ENCODE measurements at places on chromosomes 2 and 18. TPM values are rescaled to one million over a fixed set of nuclear protein-coding genes. Genes with fewer than 3 reads are reported as not detected.

DNA sequence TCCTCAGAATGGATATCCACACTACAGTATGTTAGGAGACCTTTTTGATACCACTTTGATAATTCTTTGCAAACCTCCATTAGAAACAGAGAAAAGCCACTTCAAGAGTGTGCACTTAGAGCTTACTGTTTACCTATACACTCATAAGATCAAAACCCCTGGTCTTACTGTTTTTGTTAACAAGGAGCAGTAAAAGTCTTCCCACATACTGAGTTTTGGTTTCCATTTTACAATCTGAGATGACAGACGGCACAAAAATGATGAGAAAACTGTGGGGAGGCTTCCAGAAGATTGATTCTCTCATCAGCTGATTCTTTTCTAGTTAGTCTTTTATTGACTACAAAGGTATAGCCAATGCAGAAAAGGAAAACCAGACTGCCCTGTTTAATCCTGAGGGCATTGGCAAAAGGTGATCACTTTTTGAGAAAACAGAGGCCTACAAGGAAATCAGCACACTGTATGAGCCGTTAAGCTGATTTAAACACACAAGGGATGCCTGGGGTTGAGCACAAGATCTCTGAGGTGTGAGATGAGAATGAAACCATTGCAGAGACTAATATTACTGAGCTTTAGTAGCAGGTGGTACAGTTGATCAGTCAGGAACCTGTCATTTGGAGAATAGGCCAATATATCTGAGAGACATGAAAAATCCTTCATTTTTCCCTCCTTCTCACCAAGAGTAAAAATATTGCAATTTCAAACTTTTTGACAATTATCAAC is 368.6 kb downstream of the GRB14 start:
- no peak for DNase-seq

- no peak for DNase-seq
Measured at GRCh38 chr2:98350411-98350810, 4.2 kb downstream of the CNGA3 start.

- no peak for DNase-seq
Measured at GRCh38 chr2:99802734-99803133, 312.9 kb upstream of the REV1 start.

DNA sequence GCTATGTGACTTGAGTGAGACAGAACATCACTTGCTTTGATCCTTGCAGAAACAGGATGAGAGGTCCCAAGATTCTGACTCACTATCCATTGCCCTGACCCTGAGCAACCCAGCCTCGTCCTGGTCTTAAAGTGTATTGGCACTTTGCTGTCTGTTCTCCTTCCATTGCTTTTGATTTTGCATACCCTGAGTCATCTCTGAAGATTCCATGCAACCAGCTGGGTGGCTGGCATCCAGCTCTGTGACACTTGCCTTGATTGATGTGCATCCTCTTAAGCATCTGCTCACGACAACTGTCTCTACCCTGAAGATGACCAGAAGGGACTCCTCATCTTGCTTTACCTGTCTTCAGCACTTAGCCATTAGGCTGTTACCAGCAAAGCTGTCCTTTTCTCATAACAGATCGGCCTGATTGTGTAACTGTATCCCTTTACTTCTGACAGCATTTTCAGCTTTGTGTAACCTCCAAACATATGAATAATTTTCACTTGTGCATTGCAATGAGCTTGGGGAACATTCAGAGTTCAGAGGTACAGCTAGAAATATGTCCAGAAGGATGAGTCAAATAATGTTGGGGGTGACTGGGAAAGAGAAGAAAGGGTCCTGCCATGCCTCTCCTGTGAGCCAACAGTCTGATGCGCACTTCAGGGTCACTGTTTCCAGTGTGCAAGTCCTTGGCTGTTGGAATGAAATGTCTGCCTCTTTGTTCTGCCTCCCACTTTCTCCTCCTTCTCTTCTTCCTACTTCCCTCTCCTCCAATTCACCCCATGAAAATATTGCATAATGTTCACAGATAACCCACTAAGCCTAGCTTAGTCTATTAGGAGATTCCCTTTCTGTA is 249.7 kb upstream of the OSR1 start:
- DNase-seq = no peak

GRCh38 chr2:88005776-88006175 is 10.6 kb downstream of the RNU2-63P start:
- DNase-seq = no peak

- DNase-seq = no peak
Measured at GRCh38 chr2:85653996-85654395, 14.0 kb downstream of the SFTPB start.

DNA sequence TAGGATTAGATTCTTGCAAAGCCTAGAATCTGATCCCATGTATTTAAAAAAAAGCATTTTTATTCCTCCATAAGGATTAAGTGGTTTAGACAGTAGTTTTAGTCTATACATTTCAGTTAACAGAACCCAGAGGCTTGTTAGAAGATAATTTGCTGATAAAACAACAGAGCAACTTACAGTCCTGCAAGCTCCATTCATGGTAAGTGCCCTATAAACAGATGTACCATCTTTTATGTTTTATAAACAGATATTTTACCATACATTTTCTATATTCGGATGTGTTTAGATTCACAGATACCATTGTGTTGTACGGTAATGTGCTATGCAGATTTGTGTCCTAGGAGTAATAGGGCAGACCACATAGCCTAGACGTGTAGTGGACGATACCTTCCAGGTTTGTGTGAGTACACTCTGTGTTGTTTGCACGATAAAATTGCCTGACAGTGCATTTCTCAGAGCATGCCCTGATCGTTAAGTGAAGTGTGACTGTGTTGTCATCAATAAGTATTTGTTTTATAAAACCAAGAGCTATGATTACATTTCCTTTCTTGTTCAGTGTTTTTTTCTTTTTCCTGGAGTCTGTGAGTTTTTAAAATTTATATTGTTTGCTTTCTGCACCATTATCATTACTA is 54.2 kb downstream of the CERS6 start:
- no peak for DNase-seq

GRCh38 chr2:29066271-29066860 is 8.0 kb downstream of the PCARE start:
- no peak for DNase-seq

- DNase-seq = no peak
Measured at GRCh38 chr2:26095758-26096157, 61.9 kb downstream of the RAB10 start.

- no peak for DNase-seq
Measured at GRCh38 chr18:64165906-64166305, 17.0 kb upstream of the LINC00305 start.

GRCh38 chr2:214401580-214401979 is 9.3 kb upstream of the VWC2L start:
- DNase-seq = no peak

DNA sequence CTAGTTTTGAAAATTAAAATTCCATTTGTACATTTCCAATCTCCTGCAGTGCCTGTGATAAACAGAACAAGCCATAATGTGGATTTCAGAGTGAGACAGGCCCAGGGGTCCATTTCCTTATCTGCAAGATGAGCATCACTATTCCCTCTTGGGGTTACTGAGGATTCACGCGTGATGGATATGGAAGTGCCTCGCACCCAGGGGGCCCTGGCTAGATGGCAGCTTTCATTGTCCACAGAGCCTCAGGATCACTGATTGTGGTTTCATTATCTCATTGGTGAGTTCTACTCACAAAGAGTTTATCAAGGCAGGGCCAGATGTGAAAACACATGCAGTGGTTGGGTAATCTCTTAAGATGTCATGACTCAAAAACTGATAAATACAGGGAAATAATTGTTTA is 11.6 kb downstream of the CNGA3 start:
- no peak for DNase-seq

DNA sequence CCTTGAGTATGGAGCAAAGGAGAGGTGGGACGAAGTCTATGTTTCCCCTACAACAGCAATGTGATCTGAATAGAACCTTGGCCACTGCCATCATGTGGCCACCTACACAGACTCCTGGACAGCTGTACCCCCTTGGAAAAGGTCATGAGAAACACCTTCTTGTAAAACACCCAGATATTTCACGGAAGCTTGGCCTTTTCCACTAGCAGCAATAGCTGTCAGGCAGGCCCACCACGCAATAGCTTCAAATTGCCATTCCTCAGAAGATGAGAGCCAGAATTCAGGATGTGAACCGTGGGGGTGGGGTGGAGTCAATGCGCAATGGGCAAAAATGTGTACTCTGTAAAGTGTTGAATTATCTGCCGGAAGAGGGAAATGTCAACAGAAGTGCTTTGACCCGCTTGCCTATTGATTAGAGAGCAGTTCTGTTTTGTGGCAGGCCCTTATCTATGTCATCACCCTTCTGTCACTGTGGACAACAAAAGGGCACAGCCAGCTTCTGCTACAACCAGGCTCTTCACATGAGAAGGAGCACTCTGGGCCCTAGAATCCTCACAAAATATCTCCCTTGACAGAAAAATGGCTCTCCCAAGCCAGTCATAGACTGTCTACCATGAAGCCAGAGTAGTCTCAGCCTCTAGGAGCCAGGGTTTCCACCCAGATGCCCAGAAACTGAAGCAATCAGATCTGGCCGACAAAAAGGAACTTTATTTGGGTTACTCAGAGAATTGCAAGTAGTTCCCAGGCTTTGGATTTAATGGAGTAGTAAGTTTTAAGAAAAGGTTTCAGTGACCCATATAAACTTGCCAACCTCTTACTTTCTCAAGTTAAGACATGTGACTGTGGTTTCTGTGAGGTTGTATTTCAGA is 9.5 kb downstream of the INPP1 start:
- DNase-seq = no peak

GRCh38 chr2:5076599-5076998 is 615.6 kb upstream of the SOX11 start:
- DNase-seq = no peak

DNA sequence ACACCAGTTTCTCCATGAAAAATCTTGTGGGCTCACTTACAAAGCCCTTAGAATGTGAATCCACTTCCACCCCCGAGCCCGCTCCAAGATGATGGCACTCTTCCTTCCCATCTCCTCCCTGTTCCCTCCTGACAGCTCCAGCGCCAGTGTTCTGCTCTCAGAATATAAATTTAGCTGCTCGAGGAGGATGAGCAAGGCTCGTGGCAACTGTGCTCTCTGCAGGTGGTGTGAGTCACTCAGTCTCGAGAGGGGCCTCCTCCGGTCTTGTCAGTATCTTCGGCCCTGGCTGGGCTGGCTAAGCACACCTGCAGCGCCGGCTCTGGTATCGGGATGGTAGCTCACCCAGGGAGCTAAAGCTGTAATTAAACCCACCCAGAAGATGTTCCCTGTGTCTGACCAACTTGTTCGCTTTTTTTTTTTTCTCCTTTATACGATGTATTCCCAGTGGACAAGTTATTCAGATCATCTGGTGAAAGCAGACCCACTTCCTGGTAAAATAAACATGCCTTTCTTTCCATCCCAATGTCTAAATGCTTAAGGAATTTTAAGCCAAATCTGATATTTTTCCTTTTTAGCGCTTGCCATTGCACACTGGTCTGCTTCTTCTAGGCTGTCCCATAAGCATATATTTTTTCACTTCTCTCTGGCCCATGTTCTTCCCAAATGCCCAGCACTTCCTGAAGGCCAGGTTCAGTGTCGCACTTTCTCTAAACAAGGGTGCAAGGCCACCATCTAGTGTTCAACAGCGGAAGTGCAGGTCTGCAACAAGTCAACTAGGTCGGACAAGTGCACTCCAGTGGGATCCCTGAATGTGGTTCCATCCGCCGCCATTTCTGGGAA is 31.4 kb upstream of the YPEL5 start:
- DNase-seq = peak; percentile 91

DNA sequence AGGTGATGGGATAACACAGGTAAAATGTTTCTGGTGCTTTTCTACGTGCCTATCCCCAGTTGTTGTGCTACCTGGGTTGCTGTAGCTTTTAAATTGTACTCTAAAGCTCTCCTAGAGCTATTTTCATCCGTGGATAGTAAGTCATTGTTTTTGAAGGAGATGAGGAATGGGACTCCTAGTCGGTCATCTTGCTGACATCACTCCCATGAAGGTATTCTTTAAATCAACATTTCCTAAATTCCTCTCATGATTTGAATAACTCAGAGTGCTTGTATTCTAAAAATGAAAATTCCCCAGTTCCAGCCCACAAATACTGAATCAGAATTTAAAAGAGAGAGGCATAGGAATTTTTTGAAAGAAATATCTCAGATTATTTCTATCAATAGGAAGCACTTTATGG is 44.3 kb downstream of the CCDC148 start:
- DNase-seq = no peak

DNA sequence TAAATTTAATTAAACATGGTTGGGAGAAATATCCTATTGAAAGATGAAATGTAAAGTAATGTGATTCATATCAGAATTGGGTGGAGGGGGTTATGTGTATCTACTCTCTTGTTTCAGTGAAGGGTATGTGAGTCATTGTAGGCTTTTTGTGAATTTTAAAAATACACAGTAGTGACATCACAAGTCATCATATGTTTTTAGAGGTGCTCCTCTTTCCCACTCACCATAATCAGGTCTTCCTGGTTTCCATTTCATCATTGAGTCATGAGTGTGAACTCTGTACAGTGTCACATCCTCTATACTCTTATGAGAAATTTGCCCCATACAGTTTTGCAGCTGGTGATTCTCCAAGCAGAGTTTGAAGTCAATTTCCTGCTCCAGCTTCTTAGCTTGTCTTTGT is 18.8 kb downstream of the FSIP2 start:
- no peak for DNase-seq

- DNase-seq = no peak
Measured at GRCh38 chr2:59655809-59656208, 897.6 kb downstream of the BCL11A start.

DNA sequence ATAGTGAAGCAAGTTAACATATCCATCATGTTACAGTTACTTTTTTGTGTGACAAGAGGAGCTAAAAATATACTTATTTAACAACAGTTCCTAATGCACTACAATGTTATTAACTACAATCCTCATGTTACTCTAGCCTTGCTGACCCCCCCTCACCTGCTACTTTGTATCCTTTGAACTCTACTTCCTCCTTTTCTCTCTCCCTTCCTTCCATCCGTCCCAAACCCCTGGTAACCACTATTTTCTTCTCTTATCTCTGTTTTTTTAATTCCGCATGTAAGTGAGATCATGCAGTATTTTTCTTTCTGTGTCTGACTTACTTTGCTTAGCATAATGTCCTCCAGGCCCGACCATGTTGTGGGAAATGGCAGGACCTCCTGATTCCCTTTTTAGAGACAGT is 59.4 kb downstream of the NPAS2 start:
- DNase-seq = no peak

GRCh38 chr18:79584491-79585394 is 94.9 kb upstream of the CTDP1 start:
- DNase-seq = peak; percentile 60

The EIF2AK3 gene
- 6.5 TPM for total RNA-seq

The KLF11 gene
- 37.6 TPM for total RNA-seq

The IL37 gene
- total RNA-seq = not detected

The HES6 gene
- total RNA-seq = 117 TPM

The PSMA8 gene
- not detected for total RNA-seq

The LIMS4 gene
- 21.2 TPM for total RNA-seq

The ARHGAP28 gene
- total RNA-seq = 0.85 TPM

The GCA gene
- total RNA-seq = 45.1 TPM

The ICOS gene
- total RNA-seq = not detected
